ENCODE measurements at places on chromosomes 2 and 18.

DNA sequence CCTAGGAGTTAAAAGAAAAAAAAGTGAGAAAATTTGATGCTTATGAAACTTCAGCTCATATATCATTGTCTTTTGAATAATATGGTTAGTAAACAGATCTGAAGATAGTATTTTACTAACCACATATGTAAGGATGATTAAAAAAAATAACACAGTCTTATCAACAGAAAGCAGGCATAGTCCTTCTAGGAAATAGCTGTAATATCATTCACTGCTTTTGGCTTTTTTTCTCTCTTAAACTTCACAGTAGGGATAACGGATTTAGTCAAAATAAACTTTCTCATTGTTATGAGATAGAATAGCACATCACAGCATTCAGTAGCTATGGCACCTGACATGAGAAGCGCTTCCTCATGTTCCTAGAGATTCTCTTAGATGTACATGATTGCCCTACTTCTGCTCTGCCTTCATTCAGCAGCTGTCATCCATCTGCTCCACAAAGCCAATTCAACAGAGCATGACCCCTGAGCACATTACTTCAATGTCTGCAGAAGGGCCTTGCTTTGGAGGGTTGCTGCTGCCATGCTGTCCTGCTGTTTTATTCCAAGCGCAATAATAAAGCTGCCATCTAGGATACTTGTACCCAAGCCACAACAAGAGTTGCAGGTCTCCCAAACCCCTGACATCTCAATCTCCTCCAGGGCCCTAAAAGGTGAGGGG lies 67.0 kb downstream of the TTC21B start:
- no peak for DNase-seq

- no peak for DNase-seq
These were observed 43.3 kb downstream of the AFTPH start for GRCh38 chr2:64567473-64567872.

DNA sequence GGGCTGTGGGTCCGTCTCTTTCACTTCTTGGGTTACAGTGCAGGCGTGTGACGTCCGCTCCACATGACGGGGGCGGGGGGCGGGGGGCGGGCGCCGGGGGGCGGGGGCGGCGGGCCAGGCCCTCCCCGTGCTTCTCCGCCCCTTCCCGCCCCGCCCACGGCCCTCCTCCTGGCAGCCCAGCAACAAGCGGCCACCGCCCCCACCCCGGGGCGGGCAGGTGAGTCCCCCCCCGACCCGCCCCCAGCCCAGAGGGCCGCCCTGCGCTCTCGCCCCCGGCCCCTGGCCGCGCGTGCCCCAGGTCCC lies 3.6 kb downstream of the ZNF516 start:
- peak; percentile 23 for DNase-seq

- no peak for DNase-seq
These were observed 15.3 kb upstream of the LOXHD1 start for GRCh38 chr18:46672062-46672970.

GRCh38 chr2:120729406-120730399 lies 6.0 kb upstream of the GLI2 start:
- peak; percentile 86 for DNase-seq

- peak; percentile 52 for DNase-seq
These were observed 51.1 kb downstream of the CAPN13 start for GRCh38 chr2:30756051-30756719.

DNA sequence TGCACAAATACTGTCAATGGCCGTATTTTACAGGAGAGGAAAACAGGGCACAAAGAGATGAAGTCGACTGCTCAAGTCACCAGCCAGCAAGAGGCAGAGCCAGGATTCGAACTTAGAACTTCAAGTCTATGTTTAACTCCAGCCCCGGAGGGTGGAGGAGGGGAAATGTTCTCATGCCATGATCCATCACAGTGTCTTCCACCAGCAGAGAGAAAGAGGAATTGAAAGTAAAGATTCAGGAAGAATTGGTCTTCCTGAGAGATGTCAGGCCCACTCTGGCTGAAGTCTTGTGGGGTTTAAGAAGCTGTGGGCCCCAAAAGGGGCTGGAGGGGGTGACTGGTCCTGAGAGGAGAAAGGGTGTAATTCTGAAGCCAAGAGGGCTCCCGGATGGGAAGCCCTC lies 260.0 kb downstream of the TNS1 start:
- no peak for DNase-seq

- no peak for DNase-seq
These were observed 202.7 kb downstream of the MTX2 start for GRCh38 chr2:176471949-176472348.

DNA sequence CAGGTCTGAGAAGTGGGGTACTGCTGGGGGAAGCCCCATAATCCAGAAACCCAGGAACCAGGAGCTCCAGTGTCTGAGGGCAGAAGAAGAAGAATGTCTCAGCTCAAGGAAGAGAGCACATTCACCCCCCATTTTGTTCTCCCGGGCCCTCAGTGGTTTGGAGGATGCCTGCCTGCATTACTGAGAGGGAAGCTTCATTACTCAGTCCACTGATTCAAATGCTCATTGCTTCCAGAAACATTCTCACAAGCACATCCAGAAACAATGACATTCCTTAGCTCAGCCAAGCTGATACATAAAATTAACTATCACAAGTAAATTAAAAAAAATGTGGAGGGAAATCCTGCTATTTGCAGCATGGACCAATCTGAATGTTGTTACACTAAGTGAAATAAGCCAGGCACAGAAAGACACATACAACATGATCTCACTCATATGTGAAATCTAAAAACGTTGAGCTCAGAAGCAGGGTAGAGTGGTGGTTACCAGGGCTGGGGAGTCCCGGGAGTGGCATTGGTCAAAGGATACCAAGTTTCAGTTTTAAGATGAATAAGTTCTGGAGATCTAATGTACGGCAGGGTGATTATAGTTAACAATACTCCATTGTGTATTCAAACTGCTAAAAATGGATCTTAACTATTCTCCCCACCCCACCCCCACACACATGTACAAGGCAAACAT lies 459.3 kb downstream of the GALR1 start:
- DNase-seq = no peak

- DNase-seq = no peak
These were observed 79.6 kb upstream of the LCLAT1 start for GRCh38 chr2:30367232-30368070.

DNA sequence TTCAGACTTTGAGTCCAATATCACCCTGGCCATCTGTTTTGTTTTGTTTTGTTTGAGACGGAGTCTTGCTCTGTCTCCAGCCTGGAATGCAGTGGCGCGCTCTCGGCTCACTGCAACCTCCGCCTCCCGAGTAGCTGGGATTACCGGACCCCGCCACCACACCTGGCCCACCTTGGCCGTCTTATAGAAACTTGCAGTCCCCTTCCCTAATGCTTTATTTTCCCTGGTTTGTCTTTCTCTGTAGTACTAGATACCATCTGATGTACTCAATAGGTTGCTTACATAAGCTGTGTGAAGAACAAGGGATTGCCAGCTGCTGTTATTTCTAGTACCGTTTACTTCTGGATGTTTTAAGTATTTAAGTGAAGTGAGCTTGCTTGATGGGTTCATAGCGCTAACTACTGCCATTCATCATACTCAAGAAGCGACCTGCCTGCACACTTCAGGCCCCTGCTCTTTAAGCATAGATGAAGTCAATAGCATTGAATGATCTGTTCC lies 1.2 kb downstream of the RPL31 start:
- no peak for DNase-seq

DNA sequence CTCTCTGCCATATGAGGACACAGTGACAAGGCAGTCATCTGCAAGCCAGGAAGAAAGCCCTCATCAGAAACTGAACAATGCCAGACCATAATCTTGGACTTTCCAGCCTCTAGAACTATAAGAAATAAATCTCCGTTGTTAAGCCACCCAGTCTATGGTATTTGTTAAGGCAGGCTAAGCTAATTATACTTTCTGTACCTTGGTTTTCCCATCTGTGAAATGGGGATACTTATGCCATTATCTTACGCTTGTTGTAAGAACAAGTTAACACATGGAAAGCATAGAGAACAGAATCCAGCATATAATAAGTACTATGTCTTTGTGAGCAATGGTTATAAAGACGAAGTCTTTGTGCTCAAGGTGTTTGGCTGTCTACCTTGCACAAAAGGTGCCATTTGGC lies 8.3 kb upstream of the ADD2 start:
- no peak for DNase-seq

DNA sequence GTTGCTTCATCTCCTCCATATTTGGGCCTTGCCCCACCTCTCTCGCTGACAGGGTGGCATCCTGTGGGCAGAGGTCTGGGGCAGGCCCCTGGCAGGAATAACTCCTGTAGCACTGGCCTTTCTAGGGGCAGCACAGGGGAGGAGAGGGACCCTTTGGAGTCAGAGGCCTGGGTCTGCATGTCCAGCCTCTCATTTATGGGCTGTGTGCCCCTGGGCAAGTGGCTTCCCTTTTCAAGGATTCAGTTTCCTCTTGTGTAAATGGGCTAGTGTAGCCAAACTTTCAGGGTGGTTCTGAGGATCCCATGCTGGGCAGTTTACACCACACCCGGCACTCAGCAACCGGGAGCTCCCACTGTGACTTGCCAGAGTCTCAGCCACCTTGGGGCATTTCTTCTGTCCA lies 23.4 kb downstream of the ADRA2B start:
- no peak for DNase-seq

Data from SW480 (cell line).